ENCODE measurements at places on chromosomes 1 and 21.

GRCh38 chr1:166172106-166172505 lies 5.3 kb upstream of the FAM78B start:
- no peak for DNase-seq

DNA sequence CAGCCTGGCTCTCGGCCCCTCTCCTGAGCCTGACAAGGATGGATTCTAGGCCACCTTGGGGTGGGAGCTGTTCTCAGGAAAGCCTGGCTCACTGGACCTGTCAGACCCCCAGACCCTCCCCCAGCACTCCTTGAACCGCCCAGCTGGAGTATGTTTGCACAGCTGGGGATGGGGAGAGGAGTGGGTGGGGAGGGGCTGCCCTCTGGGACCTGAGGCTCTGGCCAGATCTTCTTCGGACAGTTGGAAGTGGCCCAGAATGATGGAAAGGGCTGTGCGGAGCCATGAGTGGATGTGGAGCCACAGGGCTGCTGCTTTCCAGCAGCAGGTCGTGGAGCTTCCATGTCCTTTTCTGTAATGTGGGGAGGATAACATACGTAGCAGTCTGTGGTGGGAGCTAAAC lies 43.0 kb upstream of the TRABD2B start:
- no peak for DNase-seq

DNA sequence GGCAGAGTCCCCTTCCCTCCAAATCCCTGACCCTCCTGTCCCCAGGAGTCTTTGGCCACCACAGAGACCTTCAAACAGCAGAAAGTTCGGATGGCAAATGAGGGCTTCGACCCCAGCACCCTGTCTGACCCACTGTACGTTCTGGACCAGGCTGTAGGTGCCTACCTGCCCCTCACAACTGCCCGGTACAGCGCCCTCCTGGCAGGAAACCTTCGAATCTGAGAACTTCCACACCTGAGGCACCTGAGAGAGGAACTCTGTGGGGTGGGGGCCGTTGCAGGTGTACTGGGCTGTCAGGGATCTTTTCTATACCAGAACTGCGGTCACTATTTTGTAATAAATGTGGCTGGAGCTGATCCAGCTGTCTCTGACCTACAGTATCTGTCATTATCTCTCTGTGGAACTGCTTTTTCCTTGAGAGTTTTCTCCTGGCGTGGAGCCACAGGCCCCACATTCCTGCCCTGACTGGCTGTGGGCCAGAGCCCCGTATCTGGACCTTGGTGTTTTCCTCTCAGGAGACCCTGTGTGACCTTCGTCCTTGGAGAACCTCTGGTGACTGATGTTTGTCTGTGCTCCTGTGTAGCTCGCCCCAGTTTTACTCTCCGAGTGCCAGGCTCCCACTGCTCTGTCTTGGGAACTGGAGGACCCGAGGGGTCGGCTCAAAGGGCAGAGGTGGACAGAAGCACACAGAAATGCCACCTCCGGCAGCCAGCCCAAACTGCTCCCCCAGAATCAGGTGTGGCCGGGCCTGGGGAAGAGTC lies 4.8 kb downstream of the SLC27A3 start:
- DNase-seq = no peak

GRCh38 chr21:28642891-28643290 lies 349.8 kb downstream of the LTN1 start:
- DNase-seq = no peak

DNA sequence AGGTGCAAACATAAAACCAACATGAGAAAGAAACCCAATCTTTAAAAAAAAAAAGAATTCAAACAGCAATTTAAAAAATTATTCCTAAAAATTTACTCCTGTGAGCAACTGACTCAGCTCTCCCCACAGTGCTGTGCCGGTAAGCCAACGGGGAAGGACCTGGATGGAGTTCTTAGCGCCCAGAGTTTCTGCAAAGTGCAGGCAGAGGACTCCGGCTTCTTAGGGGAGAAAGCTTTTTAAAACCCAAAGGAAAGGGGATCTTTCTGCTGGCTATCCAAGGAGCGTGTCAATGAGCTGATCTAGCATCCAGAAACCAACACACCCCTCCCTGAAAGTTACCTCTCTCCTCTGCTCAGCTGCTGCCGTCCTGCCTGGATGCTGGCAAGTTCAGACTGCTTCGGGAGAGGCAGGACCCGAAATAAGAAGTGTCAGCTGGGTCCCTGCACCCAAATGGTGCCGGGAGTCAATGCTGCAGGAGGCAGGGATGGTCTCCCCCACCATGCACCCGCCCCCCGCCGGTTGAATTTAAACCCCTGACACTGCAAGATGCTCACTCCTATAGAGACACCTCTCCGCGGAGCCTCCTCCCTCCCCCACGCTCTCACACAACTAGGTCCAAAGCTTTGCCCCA lies 32.2 kb upstream of the H6PD start:
- DNase-seq = no peak

- no peak for DNase-seq
Observed at GRCh38 chr21:39318091-39318959, 4.9 kb upstream of the BRWD1 start.

Data from activated T-helper 1 cell treated with Interleukin-2 at 50 U/mL for 16 hours (primary cell).